ENCODE measurements at places on chromosomes 1 and 21.

DNA sequence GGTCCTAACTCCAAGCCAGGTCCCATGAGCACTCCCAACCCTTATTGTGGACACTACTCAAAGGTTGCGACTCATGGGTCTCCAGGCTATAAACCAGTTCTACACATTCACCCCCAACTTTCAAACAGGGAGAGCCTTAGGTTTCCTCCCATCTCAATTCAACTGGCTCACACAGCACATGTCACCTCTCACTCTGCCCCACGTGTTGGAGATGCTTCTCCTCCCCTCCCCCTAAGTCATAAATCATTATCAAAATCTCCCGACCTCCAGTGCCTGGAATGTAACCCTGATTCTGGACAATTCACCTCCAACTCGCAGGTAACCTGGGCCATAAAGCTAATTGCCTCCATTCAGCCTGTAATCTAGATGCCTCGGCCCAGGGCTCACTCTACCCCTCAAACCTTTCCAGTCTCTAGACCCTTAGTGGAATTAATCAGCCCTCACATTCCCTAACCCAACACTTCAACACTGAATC is 595 bp downstream of the AK2 start:
- DNase-seq = no peak

- DNase-seq = no peak
Observed at GRCh38 chr1:22848405-22848804, 124.3 kb downstream of the LACTBL1 start.

GRCh38 chr1:68442006-68442405 is 7.7 kb downstream of the RPE65 start:
- DNase-seq = no peak

DNA sequence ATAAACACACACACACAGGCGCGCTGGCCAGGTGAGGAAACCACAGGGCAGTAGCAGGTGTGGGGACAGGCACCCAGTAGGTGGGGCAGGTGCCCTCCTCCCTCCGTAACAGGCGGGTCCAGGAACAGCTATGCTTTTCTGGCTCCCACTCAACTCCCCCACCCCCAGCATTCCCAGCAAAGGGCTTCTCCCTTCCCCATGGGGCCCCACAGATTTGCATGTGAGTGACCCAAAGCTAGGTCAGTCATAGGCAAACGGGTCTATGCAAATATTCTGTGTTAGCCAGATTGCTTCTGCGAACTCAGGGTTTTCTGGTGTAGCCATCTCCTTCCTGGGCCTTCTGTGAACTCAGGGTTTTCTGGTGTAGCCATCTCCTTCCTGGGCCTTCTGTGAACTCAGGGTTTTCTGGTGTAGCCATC is 114.2 kb downstream of the SIK1 start:
- no peak for DNase-seq

DNA sequence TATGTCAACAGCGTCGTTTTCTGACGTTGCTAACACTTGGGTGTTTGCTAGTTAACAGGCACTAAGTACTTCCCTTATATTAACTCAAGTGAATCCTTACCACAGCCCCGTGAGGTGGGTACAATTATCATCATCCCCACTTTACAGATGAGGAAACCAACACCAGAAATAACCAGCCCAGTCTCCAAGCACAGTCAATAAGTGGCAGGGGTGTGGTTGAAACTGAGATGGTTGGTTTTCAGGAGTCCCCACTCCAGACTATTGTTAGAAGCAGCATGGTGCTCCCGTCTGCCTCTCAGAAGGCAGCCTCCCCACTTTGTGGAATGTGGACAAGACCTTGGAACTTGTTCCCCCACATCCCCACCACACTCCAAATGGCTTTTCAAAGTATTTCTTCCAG is 45.7 kb upstream of the ACOT11 start:
- no peak for DNase-seq

- DNase-seq = no peak
Observed at GRCh38 chr1:39892601-39893595, 8.8 kb downstream of the MYCL start.

GRCh38 chr21:24395320-24395923 is 1211.9 kb downstream of the MRPL39 start:
- DNase-seq = no peak

All from activated naive CD4-positive, alpha-beta T cell (primary cell).